Activated T-cell treated with anti-CD3 and anti-CD28 coated beads, Interleukin-2, amount 50 U/mL, for 1 hour (primary cell): ENCODE measurements at places on chromosomes 6 and 20.

- DNase-seq: no peak
These were observed 40.3 kb upstream of the CCDC167 start for GRCh38 chr6:37540029-37540352.

- no peak for DNase-seq
These were observed 201.8 kb upstream of the ARID1B start for GRCh38 chr6:156575361-156575760.

DNA sequence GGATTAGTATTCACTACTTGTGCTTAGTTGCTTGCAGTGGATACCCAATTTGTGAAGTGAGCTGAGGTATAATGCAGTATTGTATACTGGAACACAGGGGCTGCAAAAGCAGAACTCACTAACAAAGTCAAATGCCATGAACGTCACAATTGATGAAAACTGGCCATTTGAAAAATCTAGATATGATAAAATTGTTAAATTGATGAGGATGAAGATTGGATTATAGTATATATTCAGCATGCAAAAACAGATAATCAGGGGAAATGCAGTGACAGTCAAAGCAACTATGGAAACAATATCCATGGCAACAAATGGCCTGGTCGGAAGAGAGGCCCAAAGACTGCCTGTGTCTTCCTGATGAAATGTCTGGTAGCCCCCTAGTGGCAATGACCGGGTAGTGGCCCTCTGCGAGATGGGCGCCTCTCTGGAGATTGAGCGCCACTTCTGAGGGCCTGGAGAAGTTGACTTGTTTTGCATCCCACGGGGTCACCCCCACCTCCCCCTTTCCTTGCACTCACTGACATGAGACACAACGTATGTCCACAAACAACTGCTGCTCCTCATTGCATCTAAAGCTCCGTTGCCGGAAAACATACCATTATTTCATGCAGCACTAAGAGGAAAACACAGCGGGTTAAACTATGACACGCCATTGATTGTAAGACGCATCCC is 43.6 kb downstream of the C6orf15 start:
- DNase-seq: peak; percentile 70

GRCh38 chr20:49797344-49797615 is 15.3 kb upstream of the SLC9A8 start:
- DNase-seq: no peak

DNA sequence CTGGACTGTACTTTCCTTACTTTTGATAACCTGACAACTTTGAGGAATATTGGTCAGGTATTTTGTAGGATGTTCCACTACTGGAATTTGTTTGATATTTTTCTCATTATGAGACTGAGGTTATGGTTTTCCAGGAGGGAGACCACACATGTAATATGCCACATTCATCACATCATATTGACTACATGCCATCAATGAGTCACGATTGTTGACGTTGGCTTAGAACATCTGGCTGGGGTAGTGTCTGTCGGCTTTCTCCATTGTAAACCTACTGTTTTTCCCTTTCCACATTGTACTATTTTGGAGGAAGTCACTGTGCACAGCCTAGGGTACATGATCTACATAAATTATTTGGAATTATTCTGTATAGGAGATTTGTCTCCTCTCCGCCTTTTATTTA is 1.4 kb upstream of the STX11 start:
- DNase-seq: no peak

GRCh38 chr6:112251171-112251875 is 3.0 kb downstream of the LAMA4 start:
- no peak for DNase-seq

DNA sequence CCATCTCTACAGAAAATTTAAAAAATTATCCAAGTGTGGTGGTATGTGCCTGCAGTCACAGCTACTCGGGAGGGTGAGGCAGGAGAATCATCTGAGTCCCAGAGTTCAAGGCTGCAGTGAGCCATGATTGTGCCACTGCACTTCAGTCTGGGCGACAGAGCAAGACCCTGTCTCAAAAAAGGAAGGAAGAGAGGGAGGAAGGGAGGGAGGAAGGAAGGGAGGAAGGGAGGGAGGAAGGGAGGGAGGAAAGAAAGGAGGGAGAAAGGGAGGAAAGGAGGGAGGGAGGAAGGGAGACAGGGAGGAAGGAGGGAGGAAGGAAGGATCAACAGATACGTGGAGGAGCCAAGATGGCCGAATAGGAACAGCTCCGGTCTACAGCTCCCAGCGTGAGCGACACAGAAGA is 90.1 kb downstream of the ZNF217 start:
- DNase-seq: no peak

GRCh38 chr6:34788111-34788510 is 3.8 kb upstream of the BLTP3A start:
- no peak for DNase-seq

DNA sequence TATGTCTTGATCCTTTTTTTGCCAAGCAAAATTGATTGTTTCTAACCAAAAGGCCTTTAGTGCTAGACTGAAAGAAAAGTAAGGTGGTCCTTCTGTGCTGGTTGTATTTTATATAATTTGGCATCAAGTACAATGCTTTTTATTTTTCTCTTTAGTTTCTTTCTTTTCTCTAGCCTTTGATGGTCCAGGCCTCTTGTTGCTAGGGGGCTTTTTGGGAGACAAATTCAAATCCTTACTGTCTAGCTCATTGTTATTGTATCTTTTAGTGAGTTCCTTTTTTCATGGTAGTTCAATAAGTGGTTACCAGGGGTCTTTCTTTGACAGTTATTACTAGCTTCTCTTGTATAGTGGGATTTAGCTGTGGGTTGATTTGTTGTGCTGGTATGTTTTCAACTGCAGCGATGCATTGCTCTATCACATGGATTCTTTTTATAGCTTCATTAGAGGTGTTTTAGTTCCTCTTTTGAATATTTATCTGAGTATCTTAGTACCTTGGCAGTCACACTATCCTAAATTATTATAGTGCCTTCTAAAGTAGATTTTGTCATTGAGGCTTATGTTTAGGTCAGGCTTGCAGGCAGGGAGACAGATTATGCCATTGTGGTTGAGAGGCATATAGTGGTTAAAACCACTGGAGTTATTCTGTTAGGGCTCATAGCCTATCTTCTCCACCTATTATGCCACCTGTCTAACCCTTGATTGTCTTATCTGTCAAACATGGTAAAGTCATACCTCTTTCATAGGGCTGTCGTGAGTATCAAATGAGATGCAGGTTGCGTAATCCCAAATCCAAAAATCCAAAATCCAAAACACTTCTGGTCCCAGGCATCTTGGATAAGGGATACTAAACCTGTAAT is 49.5 kb downstream of the KCNS1 start:
- no peak for DNase-seq

DNA sequence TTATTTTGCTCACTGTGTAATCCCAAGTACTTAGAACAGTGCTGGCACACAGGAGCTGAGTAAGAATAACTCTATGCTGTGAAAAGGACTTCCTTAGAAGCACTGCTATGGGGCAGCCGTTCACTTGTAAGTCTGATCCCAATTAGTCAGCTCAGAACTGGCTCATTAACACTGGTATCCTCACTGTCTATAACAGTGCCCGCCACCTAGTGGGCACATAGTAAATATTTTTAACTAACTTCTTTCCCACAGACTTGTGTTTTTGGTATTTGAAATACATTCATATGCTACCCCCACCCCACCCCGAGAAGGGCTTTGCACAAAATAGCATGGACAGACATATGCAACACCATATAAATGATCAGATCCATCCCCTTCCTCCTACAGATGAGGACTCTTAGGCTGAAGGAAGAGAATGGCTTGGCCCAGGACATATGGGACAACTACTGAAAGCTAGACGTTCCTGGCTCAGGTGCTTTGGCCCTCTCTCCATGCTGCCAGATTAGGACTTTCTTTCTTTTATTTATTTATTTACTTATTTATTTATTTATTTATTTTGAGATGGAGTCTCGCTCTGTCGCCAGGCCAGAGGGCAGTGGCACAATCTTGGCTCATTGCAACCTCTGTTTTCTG is 47.1 kb downstream of the DST start:
- peak; percentile 21 for DNase-seq

DNA sequence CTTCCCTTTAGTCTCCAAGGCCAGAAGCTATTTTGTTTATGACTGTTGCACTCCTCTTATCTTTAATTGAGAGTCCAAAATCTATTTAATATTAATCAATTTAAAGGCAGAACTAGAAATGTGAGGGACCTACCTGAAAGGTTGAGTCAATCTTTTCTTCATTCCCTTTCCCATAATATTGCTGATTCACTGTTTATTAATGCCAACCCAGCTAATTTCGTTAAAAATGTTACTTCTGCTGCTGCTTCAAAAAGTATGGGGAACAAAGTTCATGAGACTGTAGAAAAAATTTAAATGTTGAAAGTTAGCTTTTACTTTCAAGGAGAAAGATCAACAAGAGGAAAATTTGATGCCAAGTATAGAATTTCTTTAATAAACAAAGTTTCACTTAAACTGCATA is 365.3 kb downstream of the TENT5A start:
- no peak for DNase-seq

- DNase-seq: no peak
These were observed 73.9 kb upstream of the DUSP22 start for GRCh38 chr6:218153-219018.

DNA sequence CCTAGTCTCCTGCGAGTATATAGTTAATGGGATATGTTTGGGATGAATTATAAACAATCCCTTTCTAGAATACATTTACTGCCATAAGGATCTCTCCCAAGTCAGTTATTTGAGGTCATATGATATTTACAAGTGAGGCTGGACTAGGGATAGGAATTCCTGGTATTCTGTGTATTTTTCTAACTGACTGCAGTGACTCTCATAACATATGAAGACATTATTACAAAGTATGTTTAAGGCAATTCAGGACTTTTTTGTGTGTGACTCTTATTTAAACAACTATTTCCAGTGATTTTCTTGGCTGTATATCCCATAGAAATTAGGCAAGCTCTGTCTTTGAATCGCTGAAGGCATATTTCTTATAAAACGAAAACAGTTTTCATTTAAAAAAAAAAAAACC is 18.4 kb upstream of the TNFAIP3 start:
- no peak for DNase-seq

DNA sequence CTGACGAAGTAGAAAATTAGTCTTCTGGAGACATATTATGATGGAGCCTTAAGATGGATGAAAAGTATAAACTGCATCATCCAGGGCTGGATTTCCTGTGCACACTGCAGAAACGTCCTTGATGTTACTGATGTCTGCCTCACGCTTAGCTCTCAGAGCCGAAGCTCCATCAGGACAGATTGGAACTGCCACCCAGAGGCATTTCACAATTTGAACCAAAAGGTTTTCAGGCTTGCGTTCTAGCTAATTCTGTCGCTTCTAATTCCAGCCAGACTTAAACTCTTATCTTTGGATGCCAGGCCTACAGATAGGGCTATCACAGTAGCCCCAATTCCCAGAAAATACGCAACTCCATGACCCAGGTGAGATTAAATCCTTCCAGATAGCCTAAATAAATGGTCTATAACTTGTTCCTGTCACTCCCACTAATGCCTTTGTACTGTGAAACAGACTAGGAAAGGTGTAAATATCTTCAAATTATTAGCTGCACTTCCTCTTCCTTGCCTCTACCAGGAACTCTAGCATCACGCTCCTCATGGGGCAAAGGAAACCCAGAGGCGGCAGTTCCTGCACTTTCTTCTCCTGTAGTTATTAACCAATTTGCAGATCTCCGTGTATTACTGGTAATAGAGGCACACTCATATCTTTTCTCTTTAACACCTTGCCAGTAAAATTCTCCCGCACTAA is 634.6 kb downstream of the PRKN start:
- no peak for DNase-seq

- DNase-seq: no peak
These were observed 12.6 kb upstream of the SLC23A2 start for GRCh38 chr20:5013682-5014447.

- DNase-seq: no peak
These were observed 15.8 kb downstream of the TRAPPC3L start for GRCh38 chr6:116529466-116530290.
